ENCODE measurements at places on chromosomes 6 and 20.

- no peak for DNase-seq
Measured at GRCh38 chr6:40735521-40735920, 148.4 kb upstream of the LRFN2 start.

GRCh38 chr6:105374010-105374420 is 28.9 kb downstream of the PREP start:
- no peak for DNase-seq

DNA sequence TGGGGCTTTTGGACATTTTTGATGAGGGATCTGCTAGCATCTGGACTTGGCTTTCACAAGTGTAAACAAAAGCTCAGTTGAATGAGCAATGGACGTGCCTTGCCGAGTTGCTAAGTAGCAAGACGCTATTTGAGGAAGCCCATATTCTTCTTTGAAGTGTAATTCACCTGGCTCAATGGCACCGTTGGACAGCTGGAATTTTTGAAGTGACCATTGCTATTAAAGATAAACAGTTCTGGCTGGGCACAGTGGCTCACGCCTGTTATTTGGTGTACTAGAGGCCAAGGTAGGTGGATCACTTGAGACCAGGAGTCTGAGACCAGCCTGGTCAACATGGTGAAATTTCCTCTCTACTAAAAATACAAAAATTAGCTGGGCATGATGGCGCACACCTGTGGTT is 88.8 kb upstream of the SOX4 start:
- DNase-seq = no peak

GRCh38 chr6:162068340-162068739 is 659.2 kb downstream of the PRKN start:
- no peak for DNase-seq

- no peak for DNase-seq
Measured at GRCh38 chr20:64216036-64216435, 39.5 kb upstream of the PCMTD2 start.

DNA sequence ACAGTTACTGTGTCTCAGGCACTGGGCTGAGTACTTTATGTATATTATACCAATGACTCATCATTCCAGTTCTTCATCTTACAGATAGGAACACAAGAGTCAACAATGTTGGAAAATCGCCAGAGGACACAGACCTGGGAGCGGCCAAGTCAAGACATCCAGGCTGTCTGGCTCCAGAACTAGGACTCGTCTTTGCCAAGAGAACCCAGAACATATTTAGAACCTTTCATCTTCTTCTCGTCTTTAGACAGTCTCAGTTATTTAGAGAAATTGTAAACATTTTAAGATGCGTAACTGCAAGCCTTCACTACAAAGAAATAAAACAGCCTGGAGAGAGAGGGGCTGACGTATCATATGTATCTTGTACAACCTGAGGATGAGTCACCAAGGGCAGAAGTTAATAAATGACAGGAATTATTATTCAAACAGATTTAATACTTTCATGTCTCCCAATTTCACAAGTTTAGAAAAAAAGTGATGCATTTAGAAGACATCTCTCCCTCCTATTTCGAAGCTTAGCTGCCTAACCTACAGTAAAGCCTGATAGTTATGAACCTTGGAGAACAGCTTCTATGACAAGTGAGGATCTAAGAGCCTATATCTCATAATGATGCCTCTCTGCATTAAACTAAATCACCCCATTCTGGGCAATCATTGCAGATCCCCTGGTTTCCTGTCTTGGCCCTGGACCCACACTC is 43.4 kb downstream of the SLC22A3 start:
- no peak for DNase-seq

Data from CD14-positive monocyte (primary cell).